ENCODE measurements at places on chromosomes 3 and 15.

DNA sequence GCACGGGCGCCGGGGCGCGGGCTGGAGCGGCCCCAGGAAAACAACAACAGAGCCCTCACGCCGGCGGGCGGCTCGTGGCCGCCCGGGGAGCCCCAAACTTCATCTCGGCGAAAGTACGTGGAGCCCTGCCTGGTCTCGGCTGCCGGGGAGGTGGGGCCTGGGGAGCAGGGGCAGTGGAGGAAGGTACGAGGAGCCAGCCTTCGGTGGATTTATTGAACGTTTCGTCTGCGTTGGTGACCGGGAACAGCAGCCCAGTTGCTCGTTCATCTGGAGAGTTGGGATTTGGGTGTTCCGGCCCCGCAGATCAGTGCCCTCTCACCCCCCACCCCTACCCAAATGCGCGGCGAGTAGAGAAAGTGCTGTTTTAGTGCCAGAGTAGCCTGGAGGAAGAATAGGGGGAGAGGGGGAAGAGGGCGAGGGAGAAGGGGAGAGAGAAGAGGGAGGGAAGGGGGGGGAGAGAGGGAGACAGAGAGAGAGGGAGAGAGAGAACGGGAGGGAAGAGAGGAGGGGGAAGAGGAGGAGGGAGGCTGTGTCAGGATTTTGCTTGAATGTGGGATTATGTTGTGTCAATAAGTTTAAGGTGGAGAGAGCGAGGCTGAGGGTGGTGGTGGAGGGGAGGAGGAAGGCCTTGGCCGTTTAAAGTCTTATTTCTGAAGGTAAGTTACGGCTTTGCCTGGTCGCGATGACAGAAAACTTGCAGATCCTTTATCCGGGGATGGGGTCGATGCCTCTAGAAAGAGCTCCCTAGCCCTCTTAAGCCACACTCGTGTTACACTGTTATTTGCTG lies 970 bp downstream of the BBX start:
- no peak for DNase-seq

DNA sequence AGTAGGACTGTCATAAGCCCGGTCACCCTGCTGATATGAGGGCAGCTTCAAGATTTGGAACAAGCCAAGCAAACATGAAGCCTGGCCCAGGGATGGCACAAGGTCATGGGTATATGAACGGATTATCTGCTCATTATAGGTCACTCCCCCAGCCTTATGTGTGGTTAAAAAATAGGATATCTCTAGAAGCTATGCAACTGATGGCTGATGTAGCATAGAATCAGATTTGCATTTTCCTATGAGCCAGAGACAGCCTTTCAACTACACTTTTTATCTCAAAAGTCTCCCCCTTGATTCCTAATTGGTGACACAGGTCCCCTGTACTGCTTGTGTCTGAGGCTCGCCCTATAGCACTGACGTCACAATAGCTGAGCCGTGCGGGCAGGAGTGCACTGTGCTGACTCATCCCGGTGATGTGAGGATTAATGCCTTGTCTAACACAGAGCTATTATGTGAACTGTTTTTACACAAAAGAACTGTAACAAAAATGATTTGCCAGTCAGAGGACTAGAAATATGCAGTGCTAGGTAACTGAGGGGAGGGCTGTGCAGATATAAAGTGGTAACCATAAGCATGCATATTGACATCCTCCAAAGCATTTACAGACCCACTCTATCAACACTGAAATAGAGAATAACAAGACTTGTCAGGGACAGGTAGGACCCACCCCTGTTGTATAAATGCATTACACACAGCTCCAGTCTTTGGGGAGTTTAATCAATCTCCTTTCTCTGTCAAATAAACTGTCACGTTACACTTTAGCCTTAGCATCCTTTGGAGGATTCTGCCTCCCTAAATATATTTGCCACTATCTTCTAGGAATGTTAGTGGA lies 204.9 kb downstream of the TIGIT start:
- DNase-seq = no peak

DNA sequence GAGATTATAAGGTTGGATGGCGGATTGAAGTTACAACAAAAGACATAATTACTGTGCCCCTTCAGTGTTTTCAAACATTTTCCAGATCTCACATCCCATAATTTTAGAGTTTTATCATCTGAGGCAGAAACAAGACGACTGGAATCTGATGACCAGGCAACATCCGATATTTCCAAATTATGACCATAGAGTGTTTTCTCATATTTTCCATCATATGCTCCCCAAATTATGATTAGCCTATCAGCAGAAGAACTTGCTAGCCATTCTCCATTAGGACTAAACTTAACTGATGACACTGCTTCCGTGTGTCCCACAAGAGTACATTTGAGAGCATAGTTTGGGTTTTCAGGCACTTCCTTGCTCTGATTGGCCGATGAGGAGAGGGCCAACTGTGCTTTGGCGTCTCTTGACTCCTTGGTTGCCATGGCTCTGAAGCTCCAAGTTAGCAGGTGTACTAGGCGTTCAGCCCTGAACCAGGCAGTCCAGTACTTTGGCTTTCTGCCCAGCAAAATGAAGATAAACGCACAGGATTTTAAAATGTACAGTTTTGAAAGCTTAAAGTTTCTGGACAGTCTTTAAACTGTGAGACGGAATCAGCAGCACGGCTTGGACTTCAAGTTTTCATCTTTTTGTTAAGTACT lies 638 bp downstream of the WDR5B start:
- DNase-seq = no peak

DNA sequence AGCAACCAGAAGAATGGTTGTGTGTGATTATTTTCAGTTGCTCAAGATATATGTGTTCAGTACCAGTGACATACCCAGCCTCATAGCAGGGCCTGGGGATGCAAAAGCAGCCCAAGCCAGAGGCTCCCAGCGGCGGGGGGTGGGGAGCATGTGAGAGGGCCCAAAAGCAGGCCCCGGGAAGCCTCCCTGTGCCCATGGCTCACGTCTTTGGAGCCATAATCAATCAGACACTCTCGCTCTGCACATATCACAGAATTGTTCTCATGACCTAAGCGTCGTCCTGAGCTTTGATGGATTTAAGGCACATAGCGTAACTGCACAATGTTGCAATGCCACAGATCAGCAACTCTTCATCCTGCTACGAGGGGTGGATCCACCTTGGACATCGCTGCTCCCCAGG lies 20.8 kb downstream of the KLHL25 start:
- no peak for DNase-seq

DNA sequence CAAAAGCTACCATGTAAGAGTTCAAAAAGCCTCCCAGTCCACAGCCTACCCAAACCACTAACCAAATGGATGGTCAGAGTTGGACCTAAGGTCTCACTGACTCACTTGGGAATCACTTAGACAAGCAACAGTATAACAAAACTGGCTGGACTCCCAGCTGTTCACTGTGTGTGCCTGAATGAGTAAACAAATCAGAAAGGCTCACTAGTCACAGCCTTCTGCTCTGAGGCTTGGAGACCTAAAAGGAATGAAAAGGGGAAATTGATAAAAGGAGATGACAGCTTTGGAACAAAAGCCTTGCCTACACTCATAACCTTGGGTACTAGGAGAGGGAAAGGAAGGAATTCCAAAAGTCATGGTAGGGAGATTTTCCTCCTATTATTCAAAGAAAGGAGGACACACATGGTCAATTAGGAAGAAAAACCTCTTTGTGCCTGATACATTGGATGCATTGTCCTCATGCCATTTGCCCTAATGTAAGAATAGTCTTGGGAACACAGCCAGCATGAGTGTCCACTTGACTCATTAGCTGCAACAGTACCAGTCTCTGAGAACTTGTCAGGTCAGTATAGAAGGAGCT lies 92.3 kb downstream of the FRMD5 start:
- no peak for DNase-seq

GRCh38 chr3:122754929-122755328 lies 38.7 kb downstream of the HSPBAP1 start:
- no peak for DNase-seq

GRCh38 chr3:40299721-40300335 lies 9.7 kb upstream of the EIF1B start:
- DNase-seq = no peak

- no peak for DNase-seq
These were observed 35.1 kb upstream of the CPB1 start for GRCh38 chr3:148792516-148792915.

DNA sequence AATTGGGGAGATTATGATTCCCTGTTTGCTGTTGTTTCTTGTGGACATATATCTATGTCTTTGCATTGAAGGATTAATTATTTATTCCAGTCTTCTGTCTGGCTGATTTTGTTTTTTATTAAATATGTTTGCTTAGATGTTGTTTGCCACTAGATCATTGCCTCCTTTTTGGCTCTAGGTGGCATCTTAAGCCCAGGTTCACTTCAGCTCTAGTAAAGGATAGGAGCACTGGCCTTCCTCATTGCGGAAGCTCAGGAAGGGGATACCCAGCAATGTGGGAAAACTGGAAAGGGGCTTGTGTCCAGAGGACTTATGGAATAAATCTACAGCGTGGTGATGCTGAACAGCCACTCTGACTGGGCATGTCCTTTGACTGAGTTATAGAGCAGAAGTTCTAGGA lies 821.6 kb downstream of the PDCD6IP start:
- DNase-seq = no peak

DNA sequence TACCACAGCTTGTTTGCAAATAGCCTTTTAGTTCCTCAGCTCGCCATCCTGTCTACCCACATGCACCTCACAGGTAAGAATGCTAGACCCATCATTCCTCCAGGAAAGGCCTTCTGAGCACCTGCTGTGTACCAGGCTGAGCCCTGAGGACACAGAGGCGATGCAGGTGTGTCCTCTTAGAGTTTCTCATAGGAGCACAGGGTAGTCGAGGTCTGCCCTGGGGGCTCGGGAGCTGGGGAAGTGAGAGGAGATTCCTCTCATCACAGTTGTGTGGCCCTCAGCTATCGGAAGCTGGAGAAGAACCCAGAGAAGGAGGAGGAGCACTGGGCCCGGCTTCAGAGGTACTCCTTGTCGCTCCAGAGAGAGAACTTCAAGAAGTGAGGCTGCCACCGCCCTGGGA lies 8.0 kb downstream of the MESP1 start:
- DNase-seq = no peak

DNA sequence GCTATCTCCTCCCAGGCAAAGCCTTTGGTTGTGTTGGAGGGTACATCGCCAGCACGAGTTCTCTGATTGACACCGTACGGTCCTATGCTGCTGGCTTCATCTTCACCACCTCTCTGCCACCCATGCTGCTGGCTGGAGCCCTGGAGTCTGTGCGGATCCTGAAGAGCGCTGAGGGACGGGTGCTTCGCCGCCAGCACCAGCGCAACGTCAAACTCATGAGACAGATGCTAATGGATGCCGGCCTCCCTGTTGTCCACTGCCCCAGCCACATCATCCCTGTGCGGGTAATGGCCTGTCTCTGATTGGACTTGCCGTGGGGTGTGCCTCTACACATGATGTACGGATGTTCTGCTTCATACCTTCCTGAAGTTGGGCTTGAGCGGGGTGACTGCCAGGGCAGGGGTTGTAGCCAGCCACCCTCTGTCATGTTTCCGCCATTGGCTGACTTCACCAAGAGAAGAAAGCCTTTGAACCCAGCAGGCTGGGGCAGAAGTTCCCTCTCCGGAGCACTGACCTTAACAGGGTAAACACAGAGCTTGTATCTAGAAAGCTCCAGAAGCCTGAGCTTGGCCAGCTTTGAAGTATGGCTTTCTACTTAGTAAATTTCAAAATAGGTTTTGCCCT lies 13.4 kb downstream of the ALAS1 start:
- DNase-seq = no peak

Measured in activated CD8-positive, alpha-beta memory T cell treated with anti-CD3 and anti-CD28 coated beads for 1 hour (primary cell).